ENCODE measurements at places on chromosomes 7 and 10.

DNA sequence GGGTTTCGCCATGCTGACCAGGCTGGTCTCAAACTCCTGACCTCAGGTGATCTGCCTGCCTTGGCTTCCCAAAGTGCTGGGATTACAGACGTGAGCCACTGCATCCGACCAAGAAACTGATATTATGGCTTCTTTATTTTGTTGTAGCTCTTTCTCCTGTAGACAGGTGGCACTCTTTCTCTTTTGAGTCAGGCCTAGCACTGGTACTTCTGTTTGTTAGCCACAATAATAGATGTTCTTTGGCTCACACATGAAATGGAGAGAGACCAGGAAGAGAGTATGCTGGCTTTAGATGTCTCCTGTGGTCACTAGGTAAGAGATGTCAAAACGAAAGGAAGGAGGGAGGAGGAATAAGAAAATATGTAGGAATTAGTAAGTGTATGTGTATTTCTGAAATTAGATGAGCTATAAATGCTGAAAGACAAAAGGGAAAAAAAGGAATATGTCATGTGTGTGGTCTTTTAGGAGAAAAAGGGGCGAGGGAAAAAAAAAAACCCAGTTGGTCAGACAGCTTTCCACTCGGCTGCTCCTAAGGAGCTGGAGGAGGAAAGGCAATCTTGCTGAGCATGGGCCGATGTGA lies 78.7 kb downstream of the CLEC2L start:
- no peak for DNase-seq

DNA sequence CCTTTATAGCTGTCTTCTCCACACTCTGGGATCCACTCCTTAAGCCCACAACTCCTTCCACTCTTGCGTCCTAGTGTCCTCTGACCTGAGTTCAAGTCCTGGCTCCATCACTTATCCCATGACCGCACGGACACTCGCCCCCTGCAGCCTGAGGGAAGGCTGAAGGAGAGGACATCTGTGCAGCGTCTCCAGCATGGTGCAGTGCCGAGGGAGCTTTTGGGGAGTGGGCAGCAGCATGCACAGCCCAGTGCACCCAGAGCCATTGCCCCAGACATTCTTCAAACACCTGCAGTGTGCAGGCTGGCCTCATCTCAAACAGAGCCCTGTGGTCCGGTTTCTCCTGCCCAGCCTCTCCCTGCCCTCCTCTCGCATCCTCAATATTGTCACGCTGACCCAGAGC lies 317.1 kb upstream of the ZMIZ1 start:
- DNase-seq = no peak

GRCh38 chr7:1040790-1041189 lies 3.6 kb upstream of the GPR146 start:
- no peak for DNase-seq

- DNase-seq = no peak
Measured at GRCh38 chr7:49389871-49390479, 383.5 kb upstream of the VWC2 start.

GRCh38 chr10:132036153-132036886 lies 29.4 kb upstream of the JAKMIP3 start:
- DNase-seq = no peak

DNA sequence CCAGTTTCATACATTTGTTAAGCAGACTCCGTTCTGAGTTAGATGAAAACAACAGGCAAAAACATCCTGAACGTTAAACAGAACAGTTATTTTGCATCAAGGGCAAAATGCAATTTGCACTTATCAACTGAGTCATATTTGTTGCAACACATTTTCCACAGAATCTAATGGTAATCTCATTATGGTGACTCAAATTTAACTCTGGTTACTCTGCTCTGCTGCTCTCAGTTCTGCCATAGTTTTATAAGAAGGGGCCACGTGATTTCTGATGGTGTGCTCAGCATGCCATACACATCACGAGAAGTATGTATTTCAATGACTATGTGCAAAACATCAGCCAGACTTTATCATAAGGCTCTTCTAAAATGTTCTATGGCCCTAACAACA lies 148.8 kb downstream of the CHCHD3 start:
- no peak for DNase-seq

- DNase-seq = no peak
Measured at GRCh38 chr7:93172683-93173082, 24.5 kb upstream of the SAMD9L start.

GRCh38 chr7:22801912-22802311 lies 20.7 kb downstream of the TOMM7 start:
- no peak for DNase-seq

DNA sequence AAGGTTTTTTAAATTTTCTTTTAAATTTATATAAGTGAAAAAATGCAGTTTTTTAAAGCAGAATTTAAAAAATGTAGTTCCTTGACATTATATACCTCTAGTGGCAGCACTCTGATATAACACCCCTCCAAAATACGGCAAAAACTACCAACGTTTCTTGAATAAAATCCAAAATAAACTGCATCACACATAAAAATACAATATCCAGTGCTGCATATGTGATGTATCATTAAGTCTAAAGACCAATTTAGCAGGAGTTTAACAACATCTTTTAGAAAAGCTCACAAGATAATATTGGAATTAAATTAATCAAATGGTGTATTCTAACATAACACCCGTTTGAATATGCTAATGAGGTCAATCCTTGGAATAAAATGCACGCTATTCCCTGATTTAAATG lies 1.4 kb downstream of the TCERG1L start:
- no peak for DNase-seq

DNA sequence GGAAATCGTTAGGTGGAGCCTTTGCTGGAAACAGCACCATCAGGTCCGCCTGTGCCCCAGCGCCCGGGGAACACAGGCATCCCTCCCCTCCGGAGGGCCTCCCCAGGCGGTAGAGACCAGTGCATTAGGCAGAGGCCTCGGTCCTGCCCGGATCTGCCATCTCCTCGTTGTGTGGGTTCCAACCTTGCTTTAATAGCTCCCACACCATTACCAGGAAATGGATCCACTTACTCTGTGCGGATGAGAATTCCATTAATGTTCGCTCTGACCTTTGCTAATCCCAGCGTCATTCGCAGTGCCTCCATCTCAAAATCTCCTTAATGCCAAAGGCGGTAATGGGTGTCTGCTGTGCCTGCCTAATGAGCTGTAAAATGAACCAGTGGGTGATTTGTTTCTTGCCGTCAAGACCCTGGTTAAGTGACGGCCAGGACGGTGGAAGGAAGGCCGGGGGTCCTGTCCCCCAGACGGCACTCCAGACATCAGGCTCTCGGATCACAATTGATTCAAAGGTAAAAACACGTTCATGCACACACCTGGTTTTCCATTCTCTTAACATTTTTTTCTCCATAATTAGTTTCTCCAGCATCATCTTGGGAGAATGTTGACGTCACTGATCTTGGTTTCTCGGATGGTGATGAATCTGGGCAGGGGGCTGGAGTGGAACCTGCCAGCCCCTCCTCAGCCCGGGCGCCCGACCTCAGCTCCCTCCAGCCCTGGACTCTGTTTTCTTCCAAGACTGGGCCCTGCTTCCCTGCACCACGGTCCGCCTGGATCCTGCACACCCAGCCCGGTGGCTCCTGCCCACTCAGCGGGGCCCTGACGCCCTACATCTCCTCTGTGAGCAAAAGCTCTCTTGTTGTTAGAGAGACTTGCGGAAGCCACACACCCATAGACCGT lies 22.8 kb upstream of the FAM20C start:
- DNase-seq = no peak

DNA sequence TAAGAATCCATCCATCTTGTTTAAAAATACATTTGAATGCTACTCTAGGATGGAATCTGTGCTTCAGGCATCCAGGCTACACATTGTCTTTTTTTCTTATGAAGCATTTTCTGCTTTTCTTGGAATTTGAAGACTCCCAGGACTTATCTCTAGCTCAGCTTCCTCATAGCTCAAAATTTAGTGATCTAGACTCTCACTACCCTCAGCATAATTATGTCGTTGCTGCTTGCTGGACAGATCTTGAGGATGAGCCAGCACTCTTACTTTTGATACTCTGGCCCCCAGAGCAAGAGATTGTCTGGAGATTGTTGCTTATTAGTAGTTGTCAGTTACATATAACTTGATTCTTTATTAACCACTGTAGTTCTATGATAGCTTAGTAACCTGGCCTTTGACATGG lies 83.3 kb upstream of the FGL2 start:
- DNase-seq = no peak

- no peak for DNase-seq
Measured at GRCh38 chr7:22871661-22872060, 49.0 kb upstream of the TOMM7 start.

DNA sequence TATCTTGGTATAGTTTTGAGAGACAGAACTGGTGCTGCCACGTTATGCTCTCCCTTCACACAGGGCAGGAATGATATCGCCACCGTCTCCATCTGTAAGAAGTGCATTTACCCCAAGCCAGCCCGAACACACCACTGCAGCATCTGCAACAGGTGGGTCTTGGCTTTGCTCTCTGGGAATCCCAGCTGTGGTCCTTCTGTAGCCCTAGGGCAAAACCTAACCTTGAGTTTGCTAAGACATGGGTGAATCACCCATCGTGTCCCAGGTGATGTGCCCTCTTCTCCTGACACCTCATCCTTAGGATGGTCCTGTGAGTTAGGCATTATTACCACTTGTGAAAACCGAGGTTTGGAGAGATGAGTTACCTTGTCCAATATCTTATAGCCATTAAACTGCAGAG lies 6.4 kb downstream of the ZDHHC16 start:
- DNase-seq = no peak

- no peak for DNase-seq
Measured at GRCh38 chr7:68706291-68706690, 892.0 kb upstream of the AUTS2 start.

GRCh38 chr10:61779276-61779675 lies 116.5 kb downstream of the CABCOCO1 start:
- DNase-seq = no peak

GRCh38 chr7:68678196-68678595 lies 920.1 kb upstream of the AUTS2 start:
- DNase-seq = no peak

DNA sequence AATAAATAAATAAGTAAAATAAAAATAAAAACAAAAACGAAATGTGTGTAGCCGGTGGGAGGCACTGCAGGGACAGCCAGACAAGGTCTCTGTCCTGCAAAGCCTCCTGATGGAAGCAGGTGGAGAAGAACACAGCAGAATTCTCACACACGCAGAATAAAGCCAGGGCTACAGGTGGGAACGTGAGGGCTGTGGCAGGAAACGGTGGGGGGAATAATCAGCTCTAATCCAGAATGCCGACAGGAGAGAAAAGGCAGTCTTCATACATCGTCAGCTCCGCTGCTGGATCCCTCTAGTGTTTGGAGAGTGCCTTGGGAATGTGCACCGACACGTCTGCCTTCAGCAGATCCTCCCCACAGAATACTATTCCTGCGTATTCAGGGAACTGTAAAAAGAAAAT lies 6.8 kb upstream of the SNX8 start:
- no peak for DNase-seq

DNA sequence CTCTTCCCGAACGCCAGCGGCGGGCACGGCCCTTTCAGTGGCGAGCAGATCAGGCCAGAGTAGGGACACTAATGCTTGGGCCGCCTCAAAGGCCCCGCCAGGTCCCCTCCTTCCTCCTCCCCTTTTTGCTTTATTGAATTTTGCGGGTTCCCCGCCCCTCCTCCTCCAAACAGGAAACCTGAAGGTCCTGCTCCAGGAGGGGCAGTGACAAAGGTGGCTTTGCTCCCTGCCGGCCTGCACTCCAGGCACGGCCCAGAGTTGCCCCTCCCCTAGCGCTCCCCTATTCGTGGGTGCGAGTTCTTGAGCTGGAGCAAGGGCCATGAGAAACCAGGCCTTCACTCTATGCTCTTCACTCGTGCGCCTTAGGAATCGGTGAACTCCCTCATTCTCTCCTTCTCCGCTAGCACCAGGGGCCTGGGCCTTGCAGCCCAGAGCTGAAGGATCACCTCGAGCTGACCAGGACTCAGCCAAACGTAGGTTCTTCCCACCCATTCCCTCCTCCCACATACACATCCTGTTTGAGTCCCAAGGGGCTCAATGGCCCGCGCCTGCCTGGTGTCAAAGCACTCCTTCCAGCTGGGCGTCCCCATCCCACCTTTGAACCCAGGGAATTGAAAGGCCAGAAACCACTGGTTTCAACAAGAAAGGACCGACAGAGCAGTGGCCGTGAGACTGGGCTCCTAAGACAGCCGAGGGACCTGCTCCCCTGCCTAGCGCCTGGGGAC lies 619 bp upstream of the HOXA6 start:
- DNase-seq = no peak

DNA sequence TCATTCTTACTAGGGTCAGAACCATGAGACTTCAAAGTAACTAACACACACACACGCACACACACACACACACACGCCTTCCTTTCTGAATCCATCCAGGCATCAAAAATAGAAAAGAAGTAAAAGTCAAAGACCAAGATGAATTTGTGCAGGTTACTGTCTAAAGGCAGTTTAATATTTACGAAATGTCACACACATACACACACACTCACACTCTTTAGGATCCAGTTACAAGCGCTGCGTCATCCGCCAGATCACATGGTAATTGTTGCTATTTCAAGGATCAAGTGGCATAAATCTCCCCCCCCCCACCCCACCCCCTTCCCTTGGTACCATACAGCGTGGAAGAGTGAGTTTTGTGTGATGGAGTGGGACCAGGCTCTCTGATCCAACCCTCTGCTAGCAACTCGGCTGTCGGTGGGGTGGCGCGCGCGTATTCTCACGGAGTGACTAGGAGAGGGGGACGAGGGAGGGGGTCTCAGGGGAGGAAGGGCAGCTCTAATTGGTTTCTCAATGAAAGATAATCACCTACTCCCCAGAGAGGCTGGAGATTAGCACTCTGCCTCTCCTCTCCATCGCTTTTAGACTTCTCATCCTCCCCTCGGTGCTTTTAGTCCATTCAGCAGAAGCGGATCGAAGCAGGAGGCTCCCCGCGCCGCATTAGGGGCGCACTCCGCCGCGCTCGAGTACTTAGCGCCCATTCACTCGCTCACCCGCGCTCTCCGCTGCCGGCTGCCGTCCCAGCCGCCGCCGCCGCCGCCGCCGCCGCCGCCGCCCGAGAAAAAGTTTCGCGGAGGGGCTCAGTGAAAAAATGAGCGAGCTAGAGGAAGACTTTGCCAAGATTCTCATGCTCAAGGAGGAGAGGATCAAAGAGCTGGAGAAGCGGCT lies 83.5 kb upstream of the PRKG1 start:
- no peak for DNase-seq

DNA sequence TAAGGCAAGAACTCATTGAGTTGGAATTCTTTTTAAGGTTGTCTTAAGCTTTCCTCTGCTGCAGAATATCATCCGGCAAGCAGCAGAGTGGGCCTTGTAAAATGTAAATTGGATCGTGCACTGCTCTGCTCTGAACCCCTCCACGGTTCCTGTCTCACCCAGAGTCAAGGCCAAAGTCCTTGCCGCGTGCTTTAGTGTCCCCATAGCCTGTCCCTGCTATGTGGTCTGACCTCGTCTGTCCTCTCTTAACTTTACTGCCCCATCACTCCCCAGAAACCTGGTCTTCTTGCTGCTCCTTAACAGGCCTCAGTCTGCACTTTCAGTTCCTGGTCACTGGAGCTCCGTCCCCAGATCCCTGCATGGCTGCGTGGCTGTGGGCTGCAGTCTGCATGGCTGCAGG lies 121.6 kb upstream of the SDK1 start:
- no peak for DNase-seq

DNA sequence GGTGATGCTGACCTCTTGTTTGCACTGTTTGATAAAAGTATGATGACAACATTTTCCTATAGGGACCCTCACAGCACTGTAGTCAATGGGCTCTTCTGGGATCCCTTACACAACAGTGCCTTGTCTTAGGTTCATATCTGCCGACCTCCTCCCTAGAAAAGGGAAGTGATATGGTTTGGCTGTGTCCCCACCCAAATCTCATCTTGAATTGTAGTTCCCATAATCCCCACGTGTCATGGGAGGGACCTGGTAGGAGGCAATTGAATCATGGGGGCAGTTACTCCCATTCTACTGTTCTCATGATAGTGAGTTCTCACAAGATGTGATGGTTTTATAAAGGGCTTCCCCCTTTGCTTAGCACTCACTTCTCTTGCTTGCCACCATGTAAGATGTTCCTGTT lies 23.1 kb downstream of the ZC3HAV1 start:
- DNase-seq = no peak

All from activated CD8-positive, alpha-beta memory T cell treated with anti-CD3 and anti-CD28 coated beads for 1 hour (primary cell).